GM23248 (cell line): ENCODE measurements at places on chromosomes 6 and 20. TPM values are rescaled to one million over a fixed set of nuclear protein-coding genes. Genes with fewer than 3 reads are reported as not detected.
A peak's percentile ranks its signal among the peaks of the same experiment; 100 is the strongest.

DNA sequence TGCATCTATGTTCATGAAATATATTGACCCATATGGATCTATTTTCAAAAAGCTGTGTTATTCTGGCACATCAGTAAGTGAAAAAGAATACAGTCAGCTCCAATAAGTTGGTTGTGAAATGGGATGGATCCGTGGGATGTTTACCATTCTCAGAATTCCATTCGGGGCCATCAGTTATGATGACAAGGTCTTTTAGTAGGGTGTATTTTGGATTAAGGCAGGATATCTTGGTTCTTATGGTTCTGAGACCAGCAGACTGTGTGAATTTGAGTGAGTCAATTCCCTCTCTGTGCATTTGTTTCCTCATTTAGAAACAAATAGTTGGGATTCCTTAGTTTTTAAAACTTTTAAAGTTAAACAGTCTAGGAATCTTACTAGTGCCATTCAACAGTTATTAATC lies 287.4 kb downstream of the CD109 start:
- H3K27me3 ChIP-seq, result no peaks in the 10 kb centered on the region
- peak; percentile 81 for DNase-seq
- peak overlapping the region; percentile 7; the same call in 1 of the 2 replicates for H3K4me3 ChIP-seq

DNA sequence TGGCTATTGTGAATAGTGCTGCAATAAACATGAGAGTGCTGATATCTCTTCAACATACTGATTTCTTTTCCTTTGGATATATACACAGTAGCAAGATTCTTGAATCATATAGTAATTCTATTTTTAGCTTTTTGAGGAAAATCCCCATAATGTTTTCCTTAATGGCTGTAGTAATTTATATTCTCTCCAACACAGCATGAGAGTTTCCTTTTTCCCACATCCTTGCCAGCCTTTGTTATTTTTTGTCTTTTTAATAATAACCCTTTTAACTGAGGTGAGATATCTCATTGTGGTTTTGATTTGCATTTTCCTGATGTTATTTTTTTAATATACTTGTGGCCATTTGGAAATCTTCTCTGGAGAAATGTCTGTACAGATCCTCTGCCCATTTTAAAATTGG lies 132.6 kb downstream of the PRL start:
- H3K27me3 ChIP-seq, result no peaks in the 10 kb centered on the region
- no peak overlapping the region for H3K27ac ChIP-seq
- no peak for DNase-seq
- H3K36me3 ChIP-seq, result no peaks in the 10 kb centered on the region
- H3K4me1 ChIP-seq, result no peaks in the 10 kb centered on the region
- H3K4me3 ChIP-seq, result no peak overlapping the region

DNA sequence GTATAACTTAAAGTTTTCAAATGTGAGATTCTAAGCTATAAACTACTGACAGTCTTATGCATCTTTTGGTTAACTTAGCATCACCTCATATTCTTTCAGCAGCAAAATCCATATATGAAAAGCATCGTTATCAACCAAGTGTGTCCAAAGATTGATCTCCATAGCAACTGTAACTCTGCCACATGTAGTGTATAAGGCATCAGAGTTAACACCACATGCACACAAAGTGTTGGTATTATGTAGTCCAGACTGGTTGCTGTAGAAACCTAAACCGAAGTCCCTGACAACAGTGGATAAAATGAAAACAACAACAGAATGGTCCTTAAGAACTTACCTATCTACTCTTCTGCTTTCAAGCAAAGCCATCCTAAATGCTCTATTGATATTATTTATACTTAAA lies 39.6 kb downstream of the PDSS2 start:
- no peaks in the 10 kb centered on the region for H3K27me3 ChIP-seq
- no peak overlapping the region for H3K27ac ChIP-seq
- H3K4me1 ChIP-seq, result peaks cover 5% of the 10 kb centered on the region; the same call in 1 of the 2 replicates
- no peaks in the 10 kb centered on the region for H3K36me3 ChIP-seq
- H3K4me3 ChIP-seq, result no peak overlapping the region

GRCh38 chr6:130943738-130944137 lies 116.5 kb downstream of the SMLR1 start:
- H3K4me1 ChIP-seq, result peaks cover 18% of the 10 kb centered on the region
- DNase-seq, result no peak
- no peak overlapping the region for H3K4me3 ChIP-seq
- H3K36me3 ChIP-seq, result no peaks in the 10 kb centered on the region

- DNase-seq, result no peak
- H3K36me3 ChIP-seq, result no peaks in the 10 kb centered on the region
- no peak overlapping the region for H3K4me3 ChIP-seq
- 0 out of 2 replicates have a peak, but pooled peaks cover 7% of the 10 kb centered on the region for H3K4me1 ChIP-seq
- H3K27me3 ChIP-seq, result no peaks in the 10 kb centered on the region
- H3K27ac ChIP-seq, result no peak overlapping the region
Observed at GRCh38 chr6:7681449-7681848, 44.5 kb upstream of the BMP6 start.

GRCh38 chr20:34045930-34046725 lies 52.4 kb downstream of the RALY start:
- H3K27me3 ChIP-seq, result no peaks in the 10 kb centered on the region
- no peak overlapping the region for H3K27ac ChIP-seq

The DNAH8 gene
- total RNA-seq, result not detected in 2 replicates

DNA sequence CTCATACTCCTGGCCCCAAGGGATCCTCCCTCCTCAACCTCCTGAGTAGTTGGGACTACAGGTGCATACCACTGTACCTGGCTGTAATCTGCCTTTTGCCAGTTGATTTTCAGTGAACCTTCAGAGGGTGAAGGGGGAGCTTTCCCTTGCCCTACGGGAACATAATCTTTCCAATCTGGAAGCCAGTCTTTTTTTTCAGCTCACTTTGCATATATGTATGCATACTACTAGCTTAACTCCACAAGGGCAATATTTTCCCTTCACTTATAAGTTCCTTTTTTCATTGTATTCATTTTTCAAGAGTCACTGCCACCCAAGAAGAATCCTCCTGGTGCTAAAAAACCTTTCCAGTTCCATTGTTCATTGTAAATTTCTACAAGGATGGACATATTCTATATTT lies 53.4 kb upstream of the GCM1 start:
- H3K4me1 ChIP-seq, result no peaks in the 10 kb centered on the region
- no peak overlapping the region for H3K4me3 ChIP-seq
- H3K27me3 ChIP-seq, result no peaks in the 10 kb centered on the region; the same call in 1 of the 2 replicates
- H3K36me3 ChIP-seq, result no peaks in the 10 kb centered on the region

GRCh38 chr20:43102394-43102793 lies 87.3 kb downstream of the PTPRT start:
- no peak overlapping the region for H3K27ac ChIP-seq
- no peaks in the 10 kb centered on the region for H3K36me3 ChIP-seq
- H3K4me3 ChIP-seq, result no peak overlapping the region
- no peaks in the 10 kb centered on the region for H3K4me1 ChIP-seq
- no peaks in the 10 kb centered on the region for H3K27me3 ChIP-seq
- no peak for DNase-seq

DNA sequence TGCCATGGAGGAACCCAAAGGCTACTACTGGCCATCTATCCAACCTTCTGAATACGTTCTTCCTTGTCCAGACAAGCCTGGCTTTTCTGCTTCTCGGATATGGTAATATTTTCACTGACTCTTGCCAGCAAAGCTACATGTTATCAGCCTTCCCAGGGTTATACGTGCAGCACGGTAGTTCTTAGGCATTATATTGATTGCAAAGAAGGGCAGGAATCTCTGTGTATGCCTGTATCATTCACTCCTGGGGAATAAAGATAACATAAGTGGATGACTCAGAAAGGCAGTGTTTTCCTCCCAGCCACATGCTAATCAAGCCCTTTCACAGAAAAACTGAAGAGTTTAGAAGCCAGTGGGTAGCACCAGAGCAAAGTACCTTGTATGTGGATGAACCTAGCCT lies 98.7 kb downstream of the ADGRG6 start:
- H3K4me3 ChIP-seq, result no peak overlapping the region
- peaks cover 10% of the 10 kb centered on the region; the same call in 1 of the 2 replicates for H3K4me1 ChIP-seq
- no peaks in the 10 kb centered on the region for H3K27me3 ChIP-seq

The CLPSL2 gene
- total RNA-seq, result not detected in 2 replicates

The AGER gene
- 0.22 TPM in 1 of 2 replicates, not detected in the other for total RNA-seq

GRCh38 chr6:89562093-89562973 lies 76.2 kb downstream of the LYRM2 start:
- no peaks in the 10 kb centered on the region for H3K4me1 ChIP-seq
- H3K27me3 ChIP-seq, result peaks cover 20% of the 10 kb centered on the region

- H3K36me3 ChIP-seq, result no peaks in the 10 kb centered on the region
- DNase-seq, result peak; percentile 46
- H3K4me3 ChIP-seq, result no peak overlapping the region
- H3K4me1 ChIP-seq, result no peaks in the 10 kb centered on the region
Observed at GRCh38 chr6:138891255-138891986, 95.5 kb downstream of the ECT2L start.

GRCh38 chr6:32761072-32761471 lies 2.3 kb downstream of the HLA-DQB2 start:
- DNase-seq, result no peak
- H3K27me3 ChIP-seq, result no peaks in the 10 kb centered on the region; the same call in 1 of the 2 replicates
- no peak overlapping the region for H3K27ac ChIP-seq
- H3K36me3 ChIP-seq, result no peaks in the 10 kb centered on the region

DNA sequence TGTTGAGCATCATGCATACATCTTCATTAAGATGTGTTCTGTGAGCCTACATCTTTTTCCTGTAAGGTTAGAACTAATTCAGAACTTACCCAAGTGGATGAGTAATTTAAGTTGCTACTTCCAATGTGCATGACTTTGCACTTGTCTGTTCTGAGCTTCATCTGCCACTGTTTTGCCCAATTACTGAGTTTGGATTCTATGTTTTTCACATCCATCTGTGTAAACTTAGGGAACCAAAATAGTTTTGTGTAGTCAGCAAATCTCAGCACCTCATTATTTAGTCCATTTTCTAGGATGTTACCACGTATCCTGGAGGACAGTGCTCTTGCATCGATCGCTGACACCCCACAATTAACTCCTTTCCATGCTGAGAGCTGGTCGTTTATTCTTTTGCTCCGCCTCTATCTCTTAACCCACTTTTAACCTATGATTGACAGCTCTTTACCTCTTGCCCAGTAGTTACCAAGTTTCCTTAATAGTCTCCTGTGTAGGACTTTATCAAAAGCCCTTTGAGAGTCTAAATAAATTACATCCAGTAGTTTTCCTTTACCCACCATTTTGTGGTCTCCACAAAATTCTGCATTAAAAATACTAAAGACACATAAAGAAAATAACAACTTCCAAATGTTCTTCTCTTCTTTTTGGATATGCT lies 44.2 kb upstream of the CITED2 start:
- DNase-seq, result peak; percentile 19
- no peaks in the 10 kb centered on the region for H3K27me3 ChIP-seq
- H3K36me3 ChIP-seq, result no peaks in the 10 kb centered on the region

The CGA gene
- total RNA-seq, result 6.1 and 6.3 TPM in 2 replicates

- H3K4me3 ChIP-seq, result no peak overlapping the region
- H3K27ac ChIP-seq, result no peak overlapping the region
- DNase-seq, result no peak
- no peaks in the 10 kb centered on the region for H3K36me3 ChIP-seq
- H3K4me1 ChIP-seq, result no peaks in the 10 kb centered on the region
Observed at GRCh38 chr6:147551976-147552375, 43.5 kb downstream of the SAMD5 start.

DNA sequence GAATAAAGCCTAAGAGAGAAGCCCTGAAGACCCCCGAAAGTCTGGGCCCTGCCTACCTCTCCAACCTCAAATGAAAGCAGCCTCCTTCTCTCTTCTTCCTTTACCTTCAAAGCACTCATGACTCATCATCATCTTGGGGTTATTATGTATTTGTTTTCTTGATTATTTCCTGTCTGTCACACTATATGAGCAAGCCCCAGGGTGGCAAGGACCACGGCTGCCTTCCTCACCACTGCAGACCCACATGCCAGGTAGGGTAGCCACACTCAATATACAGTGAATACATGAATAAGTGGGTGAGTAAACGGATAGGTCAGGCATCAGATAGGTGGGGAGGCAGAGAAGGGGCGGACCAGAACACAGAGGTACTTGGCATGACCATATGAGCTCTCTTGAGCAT lies 8.8 kb downstream of the WFDC3 start:
- H3K27ac ChIP-seq, result no peak overlapping the region
- no peak overlapping the region for H3K4me3 ChIP-seq
- H3K27me3 ChIP-seq, result no peaks in the 10 kb centered on the region
- H3K4me1 ChIP-seq, result peaks cover 50% of the 10 kb centered on the region
- DNase-seq, result peak; percentile 22

- no peaks in the 10 kb centered on the region for H3K36me3 ChIP-seq
- no peak overlapping the region for H3K27ac ChIP-seq
- DNase-seq, result no peak
Observed at GRCh38 chr6:55449225-55449624, 122.0 kb downstream of the GFRAL start.

GRCh38 chr6:105507811-105508210 lies 104.9 kb upstream of the PREP start:
- H3K4me1 ChIP-seq, result no peaks in the 10 kb centered on the region
- no peak overlapping the region for H3K27ac ChIP-seq
- H3K27me3 ChIP-seq, result no peaks in the 10 kb centered on the region
- H3K4me3 ChIP-seq, result no peak overlapping the region
- H3K36me3 ChIP-seq, result no peaks in the 10 kb centered on the region

- DNase-seq, result no peak
- no peaks in the 10 kb centered on the region for H3K36me3 ChIP-seq
- no peak overlapping the region for H3K27ac ChIP-seq
- H3K4me1 ChIP-seq, result no peaks in the 10 kb centered on the region
- H3K27me3 ChIP-seq, result peaks cover 50% of the 10 kb centered on the region
- no peak overlapping the region for H3K4me3 ChIP-seq
Observed at GRCh38 chr20:57317316-57317788, 12.3 kb upstream of the SPO11 start.

- no peaks in the 10 kb centered on the region for H3K27me3 ChIP-seq
- DNase-seq, result no peak
- H3K36me3 ChIP-seq, result no peaks in the 10 kb centered on the region
- peaks cover 11% of the 10 kb centered on the region; the same call in 1 of the 2 replicates for H3K4me1 ChIP-seq
Observed at GRCh38 chr6:37903351-37904340, 84.1 kb downstream of the ZFAND3 start.

The CCR6 gene
- not detected in 2 replicates for total RNA-seq

GRCh38 chr6:167538746-167539145 lies 213.9 kb downstream of the TTLL2 start:
- H3K4me1 ChIP-seq, result no peaks in the 10 kb centered on the region
- DNase-seq, result no peak
- H3K4me3 ChIP-seq, result no peak overlapping the region
- H3K27ac ChIP-seq, result no peak overlapping the region
- H3K27me3 ChIP-seq, result no peaks in the 10 kb centered on the region
- H3K36me3 ChIP-seq, result no peaks in the 10 kb centered on the region

GRCh38 chr6:143745166-143746133 lies 67.7 kb downstream of the PHACTR2 start:
- no peaks in the 10 kb centered on the region for H3K27me3 ChIP-seq
- H3K4me3 ChIP-seq, result peak overlapping the region; percentile 13; the same call in 1 of the 2 replicates
- H3K36me3 ChIP-seq, result no peaks in the 10 kb centered on the region
- peaks cover 14% of the 10 kb centered on the region; the same call in 1 of the 2 replicates for H3K4me1 ChIP-seq

DNA sequence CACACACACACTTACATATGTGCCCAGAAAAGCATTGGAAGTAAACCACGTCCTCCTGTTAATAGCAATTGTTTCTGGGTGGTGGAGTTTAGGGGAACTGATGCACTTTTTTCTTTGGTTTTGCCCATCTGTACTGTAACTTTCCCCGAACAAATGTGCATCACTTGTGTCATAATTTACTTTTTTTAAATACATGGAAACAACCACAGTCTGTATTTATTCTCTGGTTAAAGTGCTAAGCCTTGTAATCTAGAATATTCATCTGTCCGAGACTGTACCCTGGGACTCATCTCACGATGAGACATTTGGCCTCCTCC lies 61.5 kb upstream of the CD93 start:
- H3K27me3 ChIP-seq, result no peaks in the 10 kb centered on the region
- peak overlapping the region; percentile 97 for H3K27ac ChIP-seq
- peak overlapping the region; percentile 3; the same call in 1 of the 2 replicates for H3K4me3 ChIP-seq
- H3K36me3 ChIP-seq, result no peaks in the 10 kb centered on the region

- peaks cover 36% of the 10 kb centered on the region for H3K4me1 ChIP-seq
- H3K36me3 ChIP-seq, result no peaks in the 10 kb centered on the region
- peak overlapping the region; percentile 62 for H3K27ac ChIP-seq
- no peaks in the 10 kb centered on the region; the same call in 1 of the 2 replicates for H3K27me3 ChIP-seq
- H3K4me3 ChIP-seq, result peak overlapping the region; percentile 81
Observed at GRCh38 chr20:51563486-51564332, 21.2 kb upstream of the NFATC2 start.

The OPRM1 gene
- not detected in 2 replicates for total RNA-seq

The BMP5 gene
- not detected in 2 replicates for total RNA-seq
